ENCODE measurements at places on chromosomes 1 and 21.

- DNase-seq: no peak
Measured at GRCh38 chr1:87284456-87285240, 44.0 kb upstream of the LMO4 start.

DNA sequence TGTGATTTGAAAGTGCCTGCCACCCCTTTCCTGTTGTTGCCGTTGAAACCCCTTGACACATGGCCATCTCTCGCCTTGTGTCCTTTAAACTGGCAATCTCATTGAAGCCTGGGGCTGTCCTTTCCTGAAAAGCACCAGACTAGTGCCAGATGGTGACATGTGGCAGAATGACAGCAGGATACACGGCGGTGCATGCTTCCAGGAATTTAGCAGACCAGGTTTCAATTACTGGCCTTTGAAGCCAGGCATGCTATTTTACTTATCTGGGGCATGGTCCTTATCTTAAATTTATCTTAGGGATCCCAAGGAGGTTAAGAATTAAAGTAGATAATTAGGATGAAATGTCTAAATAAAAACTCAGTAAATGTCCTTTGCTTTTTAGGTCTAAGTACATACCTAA is 15.2 kb downstream of the PLPPR4 start:
- DNase-seq: no peak

DNA sequence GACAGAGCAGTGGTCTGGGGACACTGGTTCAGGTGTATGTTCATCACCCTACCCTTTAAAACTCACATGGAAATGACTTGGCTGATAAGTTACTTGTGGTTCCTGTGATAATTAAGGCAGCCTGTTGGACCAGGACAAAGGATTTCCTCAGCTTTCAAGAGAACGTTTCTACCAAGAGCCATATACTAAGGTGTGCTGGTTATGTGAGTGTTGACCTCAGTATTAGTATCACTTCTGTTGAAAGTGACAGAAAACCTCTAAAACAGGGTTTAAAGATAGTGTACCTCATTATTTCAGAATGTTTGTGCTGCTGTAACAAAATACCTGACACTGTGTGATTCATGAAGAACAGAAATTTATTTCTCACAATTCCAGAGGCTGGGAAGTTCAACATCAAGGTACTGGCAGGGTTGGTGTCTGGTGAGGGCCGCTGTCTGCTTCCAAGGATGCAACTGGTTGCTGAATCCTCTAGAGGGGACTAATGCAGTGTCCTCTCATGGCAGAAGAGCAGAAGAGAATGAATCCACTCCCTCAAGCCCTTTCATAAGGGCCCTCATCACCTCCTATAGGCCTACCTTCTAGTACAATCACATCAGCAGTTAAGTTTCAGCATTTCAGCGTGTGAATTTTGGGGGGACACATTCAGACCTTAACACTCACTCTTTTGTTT is 54.9 kb downstream of the UCK2 start:
- DNase-seq: no peak

DNA sequence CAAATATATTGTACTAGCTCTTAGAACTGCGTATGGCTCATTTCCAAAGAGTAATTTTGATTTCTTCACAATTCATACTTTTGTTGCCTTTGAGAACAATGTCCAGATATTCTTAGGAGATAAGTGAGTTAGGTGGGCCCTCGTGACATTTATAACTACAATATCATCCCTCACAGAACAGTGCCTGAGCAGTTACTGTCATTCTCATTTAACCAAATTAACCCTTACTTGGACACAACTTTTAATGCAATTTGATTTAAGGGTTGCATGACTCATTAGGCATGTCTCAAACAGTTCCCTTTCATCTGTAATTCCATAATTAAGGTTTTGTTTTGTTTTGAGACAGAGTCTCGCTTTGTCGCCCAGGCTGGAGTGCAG is 68.1 kb upstream of the DNAH14 start:
- no peak for DNase-seq

- no peak for DNase-seq
Measured at GRCh38 chr1:193890935-193891334, 704.5 kb upstream of the B3GALT2 start.

DNA sequence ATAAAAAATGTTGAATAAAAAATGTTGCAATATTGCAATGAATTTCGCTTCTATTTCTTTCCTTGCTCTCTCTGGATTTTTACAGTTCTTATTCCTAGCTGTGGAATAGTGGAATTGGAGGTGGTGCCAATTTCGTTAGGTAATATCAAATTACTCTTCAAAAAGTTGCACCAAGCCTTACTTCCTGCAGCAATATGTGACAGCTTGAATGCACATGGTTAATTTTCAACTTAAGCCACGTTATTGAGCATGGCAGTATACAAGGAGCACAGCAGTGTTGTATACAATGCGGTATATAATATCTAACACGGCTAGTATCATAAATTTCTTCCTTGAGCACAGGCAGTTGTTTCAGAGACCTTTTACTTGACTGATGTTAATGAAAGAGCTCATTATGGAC is 152.5 kb downstream of the NOS1AP start:
- no peak for DNase-seq
